Thymus (tissue), 14 donors: ENCODE measurements at places on chromosomes 2 and 18. TPM values are rescaled to one million over a fixed set of nuclear protein-coding genes. Genes with fewer than 3 reads are reported as not detected.

POTEI gene
- 0.14 TPM for total RNA-seq

GRCh38 chr2:195162918-195163317, 494.1 kb upstream of the SLC39A10 start:
- DNase-seq, result no peak

- DNase-seq, result no peak
Measured at GRCh38 chr18:10296491-10296890, 157.9 kb upstream of the APCDD1 start.

GALNT5 gene
- 0.33 TPM for total RNA-seq

DNA sequence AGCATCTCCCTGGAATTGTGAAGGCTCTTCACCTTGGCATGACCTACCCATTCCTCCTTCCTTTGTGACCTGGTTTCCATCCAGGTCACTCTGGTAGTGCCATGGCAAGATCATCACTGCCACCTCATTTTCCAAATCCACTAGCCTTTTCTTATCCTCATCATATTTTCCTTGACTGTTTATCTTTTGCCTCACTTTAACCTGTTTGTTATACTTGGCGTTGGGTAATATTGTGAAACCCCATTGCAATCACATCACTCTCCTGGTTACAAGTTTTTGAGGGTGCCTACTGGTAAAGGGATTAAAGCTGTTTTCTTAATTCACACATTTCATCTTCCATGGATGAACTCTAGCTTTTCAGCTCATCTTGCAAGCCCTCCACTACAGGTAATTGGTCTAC, 39.1 kb upstream of the IGFBP2 start:
- no peak for DNase-seq
